ENCODE measurements at places on chromosomes 16 and 17.

DNA sequence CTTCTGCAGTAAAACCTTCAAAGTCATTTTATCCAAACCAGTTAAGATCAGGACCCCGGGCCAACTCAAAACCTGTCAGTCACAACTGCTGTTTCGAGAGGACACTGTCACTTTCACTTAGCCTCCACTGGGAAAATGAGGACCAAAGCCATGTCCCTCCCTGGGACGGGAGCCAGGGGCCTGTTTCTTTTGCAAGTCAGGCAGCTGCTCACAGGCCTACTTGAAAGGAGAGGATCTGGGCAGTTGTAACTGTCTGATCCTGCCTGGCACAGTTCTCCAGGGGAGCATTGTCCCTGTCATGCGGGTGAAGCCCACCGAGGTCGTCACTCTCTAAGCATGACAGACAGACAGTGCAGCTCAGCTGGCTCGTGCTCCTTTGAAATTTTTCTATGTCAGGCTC, 276.2 kb downstream of the NPIPA8 start:
- no peak for DNase-seq

DNA sequence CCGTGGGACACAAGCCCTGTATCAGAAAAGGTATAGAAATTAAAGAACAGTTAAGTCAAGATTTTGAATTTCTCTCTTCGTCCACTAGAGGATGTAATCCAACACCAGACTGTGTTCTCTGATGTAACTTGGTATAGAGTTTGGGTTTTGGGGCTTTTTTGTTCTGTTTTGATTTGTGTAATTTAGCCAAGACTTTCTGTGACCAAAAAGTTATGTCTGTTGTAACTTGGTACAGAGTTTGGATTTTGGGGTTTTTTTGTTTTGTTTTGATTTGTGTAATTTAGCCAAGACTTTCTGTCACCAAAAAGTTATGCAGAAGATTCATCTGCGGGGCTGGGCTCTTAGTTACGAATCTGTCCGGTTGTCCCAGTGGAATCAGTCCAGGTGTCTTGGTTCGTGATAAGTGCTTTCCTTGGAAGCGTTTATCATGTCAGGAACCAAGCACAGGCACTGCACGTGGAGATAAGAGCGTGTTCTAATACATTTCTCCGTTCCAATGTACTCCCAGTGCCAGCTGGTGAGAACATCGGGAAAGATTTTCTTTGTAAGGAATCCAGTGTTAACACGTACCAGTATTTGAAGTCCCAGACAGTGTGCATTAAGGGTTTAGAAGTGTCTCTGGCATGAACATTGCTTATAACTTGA, 44.1 kb upstream of the SEC14L1 start:
- DNase-seq = no peak

- no peak for DNase-seq
Measured at GRCh38 chr17:28706471-28707338, 5.0 kb downstream of the PROCA1 start.

DNA sequence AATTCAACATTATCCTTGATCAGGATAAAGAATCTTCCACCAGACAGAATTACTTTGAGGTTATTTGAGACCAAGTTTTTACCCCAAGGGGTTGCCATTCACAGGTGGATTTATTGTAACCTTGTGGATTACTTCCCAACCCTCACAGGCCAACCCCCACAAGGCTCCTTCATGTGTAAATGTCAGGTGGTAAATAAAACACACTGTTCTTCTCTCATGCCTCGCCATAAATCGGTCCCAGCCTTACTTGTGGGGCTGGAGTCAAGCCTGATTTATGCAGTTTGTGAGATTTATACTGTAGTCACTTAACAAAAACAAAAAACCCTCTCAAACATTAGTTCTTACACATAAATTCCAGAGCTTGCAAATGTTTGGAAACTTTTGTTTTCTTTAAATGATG, 98.6 kb upstream of the IRX3 start:
- DNase-seq = no peak

DNA sequence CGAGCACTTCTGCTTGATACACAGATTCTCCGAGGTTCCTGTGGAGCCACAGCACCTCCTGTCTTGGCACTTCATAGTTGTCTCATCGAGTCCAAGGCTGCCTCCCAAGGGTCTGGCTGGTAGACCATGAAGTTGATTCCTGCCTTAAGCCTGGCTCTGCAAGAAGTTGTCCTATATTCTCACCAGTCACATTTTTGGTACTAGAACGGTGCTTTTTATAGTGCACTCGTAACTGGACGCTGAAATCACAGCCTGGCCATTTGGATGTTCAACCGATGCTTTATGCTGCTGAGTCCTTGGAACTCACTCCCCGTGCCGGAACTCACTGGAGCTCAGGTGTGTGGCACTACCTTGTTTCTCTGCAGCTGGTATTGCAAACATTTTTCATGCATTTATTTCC, 35.6 kb downstream of the RMI2 start:
- DNase-seq = no peak

DNA sequence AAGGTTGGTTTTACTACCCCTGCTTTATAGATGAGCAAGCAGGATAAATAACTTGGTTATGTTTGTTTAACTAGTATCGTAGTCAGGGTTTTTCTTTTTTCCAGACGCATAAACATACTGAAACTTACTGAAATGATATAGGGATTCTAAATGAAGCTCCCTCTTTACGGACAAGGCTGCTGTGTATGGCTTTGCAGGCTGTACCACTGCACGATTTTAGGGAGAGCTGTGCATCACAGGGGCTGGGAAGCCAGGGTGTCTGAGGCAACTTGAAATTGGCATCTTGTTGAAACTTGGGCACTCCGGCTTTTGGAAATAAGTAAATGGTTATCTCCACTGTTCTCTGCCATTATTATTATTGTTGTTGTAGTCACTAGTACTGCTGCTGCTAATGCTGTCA, 218.1 kb upstream of the CDH8 start:
- no peak for DNase-seq

GRCh38 chr16:27204312-27204915, 1.1 kb downstream of the KDM8 start:
- DNase-seq = no peak

GRCh38 chr16:87678618-87679017, 76.3 kb downstream of the JPH3 start:
- DNase-seq = no peak

All from activated CD8-positive, alpha-beta memory T cell treated with anti-CD3 and anti-CD28 coated beads, Interleukin-2, amount 10 ng/mL, durations not matched to agents 7 days and 5 days (primary cell).